Cerebellar cortex (tissue), 1 donor: ENCODE measurements at places on chromosomes 4 and X.

- DNase-seq: no peak
Measured at GRCh38 chr4:1210241-1210841, 38.0 kb upstream of the SPON2 start.

- no peak for DNase-seq
Measured at GRCh38 chr4:68736813-68737212, 66.4 kb upstream of the UGT2B15 start.

DNA sequence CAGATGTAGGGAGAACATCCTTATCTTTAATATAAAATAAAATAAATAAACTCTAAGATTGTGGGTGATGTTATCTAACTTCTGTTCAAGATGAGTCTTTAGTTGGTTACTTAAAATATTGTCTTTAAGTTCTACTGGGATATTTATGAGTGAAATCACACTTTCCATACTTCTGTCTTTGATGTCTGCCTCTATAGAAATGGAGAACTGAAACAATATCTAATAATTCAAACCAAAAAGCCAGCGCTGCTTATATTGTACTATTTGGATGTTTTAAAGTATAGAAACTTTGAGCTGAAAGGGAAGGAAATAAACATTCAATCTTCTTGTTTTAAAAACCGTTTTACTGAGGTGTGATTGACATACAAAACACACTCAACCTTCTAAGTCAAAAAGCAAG is 44.8 kb upstream of the RPS6KA3 start:
- DNase-seq: no peak

DNA sequence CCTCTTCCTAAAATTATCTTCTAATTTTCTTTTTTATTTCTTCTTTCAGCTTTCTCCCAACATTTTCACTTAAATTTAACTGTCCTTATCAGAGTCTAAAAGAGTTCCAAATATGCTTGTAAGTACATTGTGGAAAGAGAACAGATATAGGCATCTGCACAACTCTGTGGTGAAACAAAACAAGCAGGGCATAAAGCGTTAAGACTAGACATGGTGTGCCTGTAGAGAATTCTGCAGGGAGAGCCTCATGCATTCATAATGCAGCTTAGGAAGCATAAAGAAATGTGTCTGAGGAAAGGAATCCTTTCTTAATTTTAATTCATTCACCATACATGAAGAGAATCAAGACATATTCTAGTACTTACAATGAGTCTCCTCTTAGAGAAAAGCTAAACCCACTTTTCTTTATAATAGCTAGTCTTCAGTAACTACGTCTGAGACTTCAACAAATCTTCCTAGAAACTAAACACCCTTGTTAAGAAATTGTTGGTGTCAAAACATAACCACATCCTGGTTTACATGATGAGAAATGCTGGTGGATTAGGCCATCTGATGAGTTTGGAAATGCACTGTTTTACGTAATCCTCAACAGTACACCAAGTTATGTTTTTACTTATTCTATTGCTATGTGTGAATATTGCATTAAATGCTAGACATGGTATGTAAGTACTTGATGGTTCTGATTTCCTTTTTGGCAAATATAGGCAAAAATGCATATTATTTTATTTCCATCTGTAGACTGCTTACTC is 307.8 kb upstream of the GIMD1 start:
- DNase-seq: no peak

DNA sequence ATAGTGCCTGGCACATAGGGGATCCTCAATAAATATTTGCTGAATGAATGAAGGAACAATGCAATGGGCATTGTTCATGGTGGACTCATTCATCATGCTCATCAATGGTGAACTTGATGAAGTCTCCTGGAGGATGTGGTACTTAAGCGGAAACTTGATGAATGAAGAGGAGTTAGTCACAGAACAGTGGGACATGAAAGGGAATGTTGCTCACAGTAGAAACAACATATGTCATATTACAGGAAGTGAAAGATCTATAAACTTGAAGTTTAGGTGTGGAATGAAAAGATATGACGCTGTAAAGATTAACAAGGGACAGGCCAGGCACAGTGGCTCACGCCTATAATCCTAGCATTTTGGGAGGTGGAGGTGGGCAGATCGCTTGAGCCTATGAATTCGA is 224.1 kb downstream of the PPP3CA start:
- DNase-seq: no peak

DNA sequence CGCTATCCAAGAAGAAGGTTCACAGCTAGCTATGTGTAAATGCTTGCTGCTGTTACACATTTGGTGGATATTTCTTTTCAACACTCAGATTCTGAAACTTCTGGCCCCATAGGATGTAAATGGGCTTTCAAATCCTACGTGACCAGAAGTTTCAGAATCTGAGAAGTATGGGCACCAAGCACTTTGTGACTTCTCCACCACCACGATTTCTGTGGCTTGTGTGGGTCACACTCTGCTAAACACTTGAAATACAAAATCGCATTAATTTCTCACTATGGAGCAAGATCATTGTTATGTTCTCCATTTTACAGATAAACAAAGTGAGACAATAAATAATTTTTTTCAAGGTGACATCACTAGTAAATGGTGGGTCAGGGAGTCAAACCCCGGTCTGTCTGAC is 259.4 kb upstream of the JADE1 start:
- DNase-seq: no peak

DNA sequence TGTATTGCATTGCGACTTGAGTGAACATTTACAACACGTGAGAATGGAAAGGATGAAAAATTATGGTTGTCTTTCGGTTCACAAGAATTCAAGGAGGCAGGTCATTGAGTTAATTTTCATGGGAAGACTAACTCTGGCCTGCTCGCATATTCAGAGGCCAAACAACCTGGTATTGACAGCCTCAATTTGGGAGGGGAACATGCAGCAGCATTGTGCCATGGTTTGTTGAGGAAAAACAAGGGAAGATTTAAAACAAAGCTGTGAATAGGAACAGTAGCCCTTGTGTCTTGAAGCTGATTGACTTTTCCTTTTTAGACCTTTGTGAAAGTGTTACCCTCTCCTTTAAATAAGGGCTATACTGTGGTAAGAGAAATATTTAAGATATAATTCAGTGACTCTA is 31.9 kb downstream of the FAT4 start:
- no peak for DNase-seq

DNA sequence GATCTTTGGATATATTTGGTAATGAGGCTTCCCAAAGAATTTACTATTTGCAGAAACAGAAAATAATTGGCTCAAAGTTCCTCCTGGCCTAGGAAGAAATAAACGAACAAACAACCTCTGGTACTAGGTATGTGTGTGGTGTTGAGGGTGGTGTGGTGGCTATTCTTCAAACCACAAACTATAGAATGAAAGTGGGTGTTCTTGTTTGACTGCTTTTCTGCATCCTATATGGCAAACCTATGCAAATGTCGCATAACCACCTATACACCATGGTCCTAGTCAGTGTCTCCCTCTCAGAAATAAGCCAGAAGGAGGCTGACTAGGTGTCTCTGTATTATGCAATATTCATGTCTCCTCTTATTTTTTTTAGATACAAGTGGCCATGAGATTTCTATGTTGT is 106.6 kb upstream of the PCDH18 start:
- DNase-seq: no peak
